ENCODE measurements at places on chromosomes 6 and 20.

GRCh38 chr6:66883453-66883852, 1176.4 kb upstream of the EYS start:
- H3K27me3 ChIP-seq, result no peaks in the 10 kb centered on the region
- H3K4me3 ChIP-seq, result no peak overlapping the region
- H3K36me3 ChIP-seq, result no peaks in the 10 kb centered on the region
- no peak overlapping the region for H3K27ac ChIP-seq
- no peaks in the 10 kb centered on the region for H3K4me1 ChIP-seq

GRCh38 chr6:168058691-168059551, 20.1 kb downstream of the FRMD1 start:
- no peak for DNase-seq
- H3K36me3 ChIP-seq, result no peaks in the 10 kb centered on the region
- peaks cover 11% of the 10 kb centered on the region for H3K4me1 ChIP-seq
- no peak overlapping the region for H3K4me3 ChIP-seq

DNA sequence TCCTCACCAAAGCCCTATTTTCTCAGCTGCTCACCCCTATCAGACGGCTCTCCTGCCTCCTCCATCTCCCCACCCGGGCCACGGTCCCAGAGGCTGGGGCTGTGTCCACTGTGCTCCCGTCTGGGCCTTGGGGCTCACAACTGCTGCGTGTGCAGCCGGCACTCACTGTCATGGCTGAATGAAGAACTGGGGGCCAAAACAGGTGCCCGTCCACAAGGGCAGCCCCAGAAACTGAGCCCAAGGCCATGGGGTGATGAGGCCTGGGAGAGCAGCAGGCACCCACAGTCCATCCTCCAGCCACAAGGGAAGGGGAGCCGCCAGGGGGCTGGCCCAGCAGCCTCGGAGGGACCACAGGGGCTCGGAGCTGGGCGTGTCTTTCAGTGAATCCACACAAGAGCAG, 159.5 kb downstream of the DLL1 start:
- no peak overlapping the region for H3K4me3 ChIP-seq
- H3K27me3 ChIP-seq, result peaks cover 25% of the 10 kb centered on the region
- no peak for DNase-seq
- H3K27ac ChIP-seq, result no peak overlapping the region

DNA sequence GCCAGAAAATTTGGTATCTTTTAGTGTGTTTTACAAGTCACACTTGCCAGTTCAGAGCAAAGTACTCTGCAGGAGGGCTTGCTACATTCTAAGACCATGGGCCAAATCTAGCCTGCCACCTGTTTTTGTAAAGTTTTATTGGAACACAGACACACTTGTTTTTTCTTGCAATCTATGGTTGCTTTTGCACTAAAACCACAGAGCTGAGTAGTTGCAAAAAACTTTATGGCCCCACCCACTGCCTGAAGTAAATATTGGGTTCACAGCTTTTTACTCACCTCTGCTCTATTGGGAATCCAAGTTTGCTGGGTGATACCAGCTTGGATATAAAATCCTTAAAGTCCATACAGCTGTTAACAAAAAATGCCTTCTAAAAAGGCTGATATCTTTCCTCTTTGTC, 109.0 kb downstream of the ZFP64 start:
- no peak for DNase-seq
- H3K27me3 ChIP-seq, result no peaks in the 10 kb centered on the region
- H3K27ac ChIP-seq, result no peak overlapping the region

DNA sequence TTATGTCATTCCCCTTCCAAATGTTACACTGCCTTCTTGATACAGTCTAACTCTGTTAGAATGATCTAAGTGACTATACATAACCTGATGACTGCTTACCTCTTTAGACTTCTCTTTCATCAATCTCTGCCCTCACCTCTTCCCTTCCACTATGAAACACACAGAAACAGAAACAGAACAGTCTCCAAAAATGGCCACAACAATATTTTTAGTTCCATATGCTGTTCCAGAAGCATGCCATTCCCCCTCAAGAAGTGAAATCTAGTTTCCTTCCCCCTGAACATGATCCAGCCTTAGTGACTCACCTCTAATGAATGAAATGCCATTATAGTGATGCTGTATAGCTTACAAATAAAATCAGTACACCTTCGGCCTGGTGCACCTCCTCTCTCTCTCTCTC, 229.3 kb upstream of the TENT5A start:
- H3K4me3 ChIP-seq, result no peak overlapping the region
- peaks cover 28% of the 10 kb centered on the region for H3K4me1 ChIP-seq
- H3K36me3 ChIP-seq, result peaks cover 10% of the 10 kb centered on the region
- no peak for DNase-seq
- no peaks in the 10 kb centered on the region for H3K27me3 ChIP-seq
- peak overlapping the region; percentile 79 for H3K27ac ChIP-seq

- peaks cover 9% of the 10 kb centered on the region for H3K4me1 ChIP-seq
- DNase-seq, result no peak
- no peaks in the 10 kb centered on the region for H3K36me3 ChIP-seq
- no peaks in the 10 kb centered on the region for H3K27me3 ChIP-seq
Observed at GRCh38 chr6:131931063-131931750, 20.0 kb downstream of the CCN2 start.
